ENCODE measurements at places on chromosomes 11 and 22.

DNA sequence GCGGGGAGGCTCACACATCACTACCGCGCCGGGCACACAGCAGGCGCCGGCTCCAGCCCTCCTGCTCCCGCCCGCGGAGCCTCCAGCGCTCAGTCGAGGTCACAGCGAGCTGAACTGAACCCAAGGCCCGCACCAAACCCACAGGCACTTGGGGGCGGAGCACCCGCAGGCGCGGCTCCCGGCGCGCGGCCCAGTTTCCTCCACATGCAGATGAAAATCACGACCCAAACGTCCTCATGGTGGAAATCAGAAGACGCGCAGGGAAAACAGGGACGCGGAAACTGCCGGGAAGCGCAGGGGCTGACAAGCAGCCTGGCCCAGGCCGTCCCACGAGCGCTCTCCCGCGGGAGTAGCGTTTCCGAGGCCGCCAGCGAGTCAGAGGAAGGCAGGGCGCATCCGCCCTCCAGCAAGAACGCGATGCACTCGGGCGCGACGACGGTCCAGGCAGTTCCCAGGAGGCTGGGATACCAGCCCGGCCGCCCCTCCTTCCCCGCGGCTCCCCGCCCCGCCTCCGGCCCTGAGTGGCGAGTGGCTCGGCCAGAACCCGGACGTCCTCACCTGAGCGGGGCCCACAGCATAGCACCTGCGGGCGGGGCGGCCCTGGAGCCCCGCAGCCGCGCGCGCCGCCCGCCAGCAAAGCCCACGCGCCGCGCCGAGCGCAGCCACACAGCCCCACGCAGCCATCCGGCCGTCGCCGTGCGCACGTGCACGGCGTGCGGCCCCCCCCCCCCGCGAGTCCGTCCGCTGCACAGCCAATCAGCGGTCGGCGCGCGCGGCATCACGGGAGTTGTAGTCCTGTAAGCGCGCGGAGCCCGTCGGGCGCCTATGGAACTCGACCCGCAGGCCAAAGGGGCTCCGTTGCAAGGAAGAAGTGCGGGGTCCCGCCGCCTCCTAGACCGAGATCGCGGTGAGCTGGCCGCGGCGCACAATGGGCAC is at the start of gene HDHD5:
Gene HDHD5, minus strand, starts transcription at position 710 of the 936 bp plus-strand sequence. Its CDS starts 26 bp downstream, at position 684.
- peak; percentile 96 for DNase-seq

GRCh38 chr11:11148596-11148995 is 204.5 kb downstream of the CSNK2A3 start:
- DNase-seq: no peak

- no peak for DNase-seq
These were observed 139.9 kb upstream of the NARS2 start for GRCh38 chr11:78714539-78714938.

DNA sequence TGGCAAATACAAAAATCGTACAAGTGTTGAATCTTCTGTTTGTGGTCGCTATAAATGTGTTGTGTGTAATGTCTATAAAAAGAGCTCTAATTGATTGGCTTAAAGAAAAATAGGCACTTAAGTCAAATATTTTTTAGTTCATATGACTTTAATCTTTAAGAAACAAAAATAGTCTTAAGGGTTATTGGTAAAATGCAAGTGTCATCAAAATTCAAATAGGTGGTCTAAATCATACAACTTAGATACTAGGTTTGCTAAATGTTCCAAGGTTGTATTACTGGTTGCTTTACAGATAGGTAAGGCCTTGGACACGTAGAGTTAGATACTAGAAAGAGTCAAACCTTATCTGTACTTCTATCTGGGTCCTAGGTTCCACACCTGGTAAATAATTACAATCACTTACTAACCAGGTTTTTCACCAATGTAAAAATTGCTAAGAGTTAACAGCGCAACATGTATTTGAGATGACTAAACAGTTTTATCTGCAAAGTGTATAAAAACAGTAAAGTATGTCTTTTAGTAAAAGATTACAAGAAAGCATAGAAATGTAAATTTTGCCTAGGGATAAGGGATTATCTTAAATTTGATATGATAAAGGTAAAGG is 91.1 kb upstream of the GNAZ start:
- DNase-seq: no peak

GRCh38 chr22:43167001-43167589 is 15.7 kb downstream of the TSPO start:
- no peak for DNase-seq

- no peak for DNase-seq
These were observed 97.8 kb downstream of the PKNOX2 start for GRCh38 chr11:125262194-125262829.

DNA sequence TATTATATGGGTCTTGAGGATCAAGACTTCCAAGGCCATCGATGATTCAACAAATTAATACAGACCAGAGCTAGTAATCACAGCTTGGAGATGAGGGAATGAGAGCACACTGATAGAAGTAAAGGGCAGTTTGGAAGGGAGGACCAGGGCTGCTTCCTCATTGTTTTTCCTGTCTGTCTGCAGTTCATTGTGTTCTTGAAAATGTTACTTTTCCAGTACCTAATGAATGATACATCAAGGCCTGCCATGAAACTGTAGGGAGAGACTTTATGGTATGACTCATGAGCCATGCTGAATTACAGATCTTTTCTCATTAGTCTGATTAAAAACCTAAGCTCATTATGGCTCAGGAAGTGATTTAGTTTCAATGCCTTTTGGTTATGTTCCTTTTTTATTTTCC is 855.6 kb downstream of the KCNA4 start:
- DNase-seq: peak; percentile 42

DNA sequence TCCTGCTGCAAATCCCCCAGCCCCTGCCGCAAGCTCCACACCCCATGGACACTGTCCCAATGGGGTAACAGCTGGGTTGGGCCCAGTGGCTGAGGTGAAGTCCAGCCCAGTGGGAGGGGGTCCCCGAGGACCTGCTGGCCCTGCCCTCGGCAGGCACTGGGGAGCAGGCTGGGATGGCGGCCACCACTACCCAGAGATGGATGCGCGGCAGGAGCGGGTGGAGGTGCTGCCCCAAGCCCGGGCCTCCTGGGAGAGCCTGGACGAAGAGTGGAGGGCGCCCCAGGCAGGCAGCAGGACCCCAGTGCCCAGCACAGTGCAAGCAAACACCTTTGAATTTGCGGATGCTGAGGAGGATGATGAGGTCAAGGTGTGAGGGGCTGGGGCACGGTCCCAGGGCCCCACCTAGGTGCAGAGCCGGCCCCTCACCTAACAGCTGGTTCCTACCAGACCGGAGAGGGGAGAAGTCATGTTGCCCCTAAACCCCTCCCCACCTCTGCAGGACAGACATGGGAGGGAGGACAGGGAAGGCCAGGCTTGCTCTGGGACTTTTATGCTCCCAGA is 8.2 kb downstream of the CDC42EP1 start:
- no peak for DNase-seq

GRCh38 chr22:33529424-33530113 is 390.7 kb downstream of the LARGE1 start:
- DNase-seq: peak; percentile 13

GRCh38 chr11:59281177-59281576 is 68.5 kb upstream of the MPEG1 start:
- DNase-seq: no peak

GRCh38 chr11:120088056-120088455 is 49.9 kb downstream of the TRIM29 start:
- no peak for DNase-seq

DNA sequence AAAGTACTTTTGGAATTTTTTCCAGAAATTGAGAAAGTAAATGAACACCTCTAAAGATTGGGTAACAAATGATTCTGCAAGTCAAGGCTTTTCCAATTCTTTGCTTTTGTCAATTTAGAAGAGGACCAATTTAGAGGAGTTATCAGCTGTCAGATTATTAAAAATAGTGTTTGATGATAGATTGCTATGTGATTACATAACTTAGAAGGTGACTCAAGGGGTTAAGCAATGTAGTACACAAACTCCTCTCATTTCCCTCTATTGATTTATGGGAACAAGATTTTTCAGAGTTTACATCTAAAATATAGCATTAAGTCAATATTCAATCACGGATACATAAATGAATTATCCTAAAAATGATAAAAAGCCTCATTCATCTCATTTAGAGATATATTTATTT is 70.3 kb downstream of the INSC start:
- no peak for DNase-seq
